ENCODE measurements at places on chromosomes 2 and 18.

DNA sequence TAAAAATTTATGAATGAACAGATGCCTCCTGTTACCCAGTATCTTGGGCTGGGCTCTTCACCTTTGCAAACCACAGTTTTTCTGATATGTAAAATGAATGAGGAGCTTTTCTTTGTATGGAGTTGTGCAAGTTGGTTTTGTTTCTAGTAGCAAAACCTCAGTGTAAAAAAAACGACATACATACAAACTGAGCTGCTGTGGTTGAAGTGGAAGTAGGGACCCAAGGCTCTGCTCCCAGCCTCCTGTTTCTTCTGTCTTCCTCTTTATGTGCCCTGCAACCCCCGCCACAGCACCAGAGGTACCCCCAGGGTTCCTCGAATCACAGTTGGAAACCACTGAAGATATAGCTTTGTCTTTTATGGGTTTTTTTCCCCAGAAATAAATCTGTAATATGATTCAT lies 118.1 kb downstream of the MYO1B start:
- no peak for DNase-seq

- DNase-seq, result no peak
These were observed 98.6 kb upstream of the MAP4K3 start for GRCh38 chr2:39535636-39536185.

DNA sequence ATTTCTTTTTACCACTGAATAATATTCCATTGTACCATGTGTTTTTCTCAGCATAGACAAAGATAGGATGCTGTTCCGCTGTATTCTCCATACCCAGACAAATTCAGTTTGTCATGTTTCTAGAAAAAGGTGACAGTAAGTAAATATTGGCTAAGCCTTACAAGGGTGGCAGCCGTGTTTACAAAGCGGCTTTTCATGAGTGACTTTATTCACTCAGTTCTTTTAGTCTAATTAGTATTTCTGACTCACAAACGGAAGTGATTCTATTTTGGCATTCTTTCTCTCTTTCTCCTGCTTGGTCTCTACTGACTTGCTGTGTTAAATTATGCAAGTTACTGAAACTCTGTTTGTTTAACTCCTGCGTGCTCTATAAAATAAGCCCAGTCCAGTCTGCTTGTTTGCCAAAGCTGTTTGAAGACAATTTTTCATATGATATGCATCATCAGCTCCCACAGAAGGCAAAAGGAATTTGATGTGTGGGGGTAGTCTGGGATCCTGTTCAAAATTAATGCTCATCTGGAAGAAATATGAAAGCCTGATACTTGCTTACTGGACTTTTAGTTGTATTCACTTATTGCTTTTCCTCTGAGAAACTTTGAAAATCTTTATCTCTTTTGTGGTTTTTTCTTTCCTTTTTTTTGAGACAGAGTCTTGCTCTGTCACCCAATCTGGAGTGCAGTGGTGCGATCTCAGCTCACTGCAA lies 2.3 kb upstream of the PLEKHH2 start:
- no peak for DNase-seq

DNA sequence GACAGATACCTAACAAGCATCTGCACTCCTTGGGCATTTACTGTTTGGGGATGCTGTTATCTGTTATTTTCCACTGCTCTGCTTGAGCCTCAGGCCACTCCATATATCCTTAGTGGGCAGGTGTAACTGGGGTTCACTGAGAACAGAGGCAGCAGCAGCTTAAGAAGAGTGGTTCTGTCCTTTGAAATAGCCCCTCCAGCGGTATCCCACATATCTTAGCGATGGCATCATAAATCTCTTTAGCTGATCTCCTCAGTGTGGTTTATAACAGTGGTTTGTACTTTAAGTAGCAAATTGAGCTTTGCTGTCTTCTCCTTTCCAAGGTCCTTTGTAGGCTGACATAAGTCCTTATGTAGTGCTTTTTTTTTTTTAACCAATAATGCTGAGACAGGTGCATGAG lies 79.7 kb upstream of the RPRM start:
- no peak for DNase-seq

DNA sequence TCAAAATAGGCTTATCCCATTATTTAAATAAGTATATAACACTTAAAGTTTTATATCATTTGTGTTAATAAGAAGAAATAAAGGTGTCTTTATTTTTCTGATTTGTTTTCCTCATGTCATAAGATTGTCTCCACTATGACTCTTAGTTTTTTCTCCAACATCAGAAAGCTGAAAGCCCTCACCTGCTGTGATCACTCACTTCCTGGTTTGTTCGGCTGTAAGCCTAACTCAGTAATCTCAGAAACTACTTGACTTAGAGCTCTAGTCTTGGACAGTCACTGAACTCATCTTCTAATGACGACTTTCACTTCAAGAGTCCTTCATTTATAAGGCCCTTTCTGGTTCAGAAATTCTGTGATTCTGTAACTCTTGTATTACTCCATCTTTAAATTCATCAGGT lies 311.0 kb downstream of the ZEB2 start:
- DNase-seq, result no peak

- no peak for DNase-seq
These were observed 124.8 kb downstream of the FIGN start for GRCh38 chr2:163610817-163611556.

- no peak for DNase-seq
These were observed 283.7 kb upstream of the VWC2L start for GRCh38 chr2:214127170-214127569.

DNA sequence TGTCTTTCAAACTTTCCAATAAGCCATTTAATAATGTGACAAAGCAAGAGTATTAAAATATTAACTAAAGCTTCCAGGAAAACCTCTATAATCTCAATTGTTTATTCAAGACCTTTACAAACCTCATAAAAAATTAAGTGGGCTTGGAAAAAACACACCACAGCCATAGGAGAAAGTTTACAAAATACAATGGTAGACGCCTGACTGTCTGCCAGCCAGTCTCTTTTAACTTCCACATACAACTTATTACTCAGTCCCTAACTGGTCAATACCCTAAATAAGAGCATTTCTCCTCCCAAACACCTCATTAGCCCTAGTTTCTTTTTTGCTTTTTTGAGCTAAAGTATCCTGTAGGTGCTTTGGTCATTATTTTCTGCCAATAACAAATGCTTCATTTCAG lies 247.4 kb upstream of the CYP26B1 start:
- no peak for DNase-seq

DNA sequence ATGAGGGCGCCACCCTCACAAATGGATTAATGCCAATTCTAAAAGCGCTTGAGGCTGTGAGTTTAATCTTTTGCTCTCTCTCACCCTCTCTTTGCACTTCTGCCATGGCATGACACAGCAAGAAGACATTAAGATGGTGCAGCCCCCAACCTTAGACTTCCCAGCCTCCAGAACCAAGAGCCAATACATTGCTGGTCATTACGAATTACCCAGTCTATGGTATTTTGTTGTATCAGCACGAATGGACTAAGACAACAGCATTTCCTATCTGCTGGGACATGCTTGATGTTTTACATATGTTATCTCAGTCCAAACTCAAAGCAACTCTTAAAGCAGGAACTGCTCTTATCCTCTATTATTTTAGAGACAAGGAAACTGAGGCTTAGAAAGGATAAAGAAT lies 222.9 kb downstream of the STK39 start:
- DNase-seq, result no peak

GRCh38 chr2:159506764-159507440 lies 109.4 kb downstream of the BAZ2B start:
- no peak for DNase-seq

DNA sequence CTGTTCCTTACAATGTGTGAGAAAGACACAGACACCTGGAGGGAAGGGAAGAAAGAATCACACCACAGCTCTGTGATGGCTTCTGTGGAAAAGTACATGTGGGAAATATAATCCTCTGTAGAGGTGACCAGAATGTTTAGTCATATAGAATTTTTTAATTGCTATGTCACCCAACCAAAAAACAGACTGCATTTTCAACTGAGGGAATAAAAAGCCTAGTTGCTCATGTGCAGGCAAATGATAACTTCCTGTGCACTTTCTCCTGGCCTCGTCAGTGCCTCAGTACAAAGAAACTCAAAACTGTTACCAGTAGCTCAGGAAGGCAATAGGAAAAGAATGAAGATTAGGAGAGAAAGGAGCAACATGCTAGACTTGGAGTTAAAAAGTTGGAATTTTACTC lies 326.8 kb downstream of the OSR1 start:
- DNase-seq, result no peak

GRCh38 chr2:641164-641871 lies 35.9 kb downstream of the TMEM18 start:
- DNase-seq, result no peak

- DNase-seq, result no peak
These were observed 84.0 kb downstream of the HDAC4 start for GRCh38 chr2:239316562-239317465.
